Left renal pelvis (tissue), 4 donors: ENCODE measurements at places on chromosomes 3 and 15. TPM values are rescaled to one million over a fixed set of nuclear protein-coding genes. Genes with fewer than 3 reads are reported as not detected.

NPAP1 gene
- polyA plus RNA-seq, result 0.92 TPM

GRCh38 chr3:58693940-58694850 is 27.6 kb upstream of the FAM3D start:
- DNase-seq, result no peak

DNA sequence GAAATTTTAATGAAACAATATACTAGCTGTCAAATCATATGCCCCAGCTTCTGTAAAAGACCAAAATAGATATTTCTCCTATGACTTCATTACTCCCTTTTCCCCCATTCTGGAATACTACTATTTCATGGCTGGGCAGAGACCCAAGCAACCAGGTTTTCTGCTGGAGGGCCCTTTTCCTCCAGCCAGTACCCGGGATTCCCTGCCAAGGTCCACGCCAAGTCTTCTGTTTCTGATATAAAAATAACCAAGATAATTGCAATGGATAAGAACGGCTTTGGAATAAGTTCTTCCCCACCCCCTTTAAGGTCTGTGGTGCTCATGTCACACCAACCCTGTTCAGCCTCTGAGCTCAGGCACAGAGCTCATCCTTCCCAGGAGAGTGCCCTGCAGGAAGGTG is 17.2 kb upstream of the NMNAT3 start:
- no peak for DNase-seq

DNA sequence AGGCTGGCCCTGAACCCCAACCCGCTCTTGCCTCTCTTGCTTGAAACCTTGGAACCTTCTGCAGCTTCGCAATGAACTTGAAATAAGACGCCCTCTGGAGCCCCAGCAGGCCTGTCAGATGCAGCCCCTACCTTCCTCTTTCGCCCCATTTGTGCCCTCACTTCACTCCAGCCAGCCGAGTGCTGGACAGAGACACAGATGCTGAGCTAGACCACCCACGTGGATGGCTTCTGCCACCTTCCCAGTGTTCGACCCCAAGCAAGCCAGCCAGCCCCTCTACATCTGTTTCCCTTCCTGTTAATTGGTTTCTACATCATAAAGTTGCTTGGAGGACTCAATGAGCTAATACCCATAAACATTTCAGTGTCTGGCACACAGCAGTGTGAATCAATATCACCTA is 23.8 kb upstream of the SNRPA1 start:
- no peak for DNase-seq

CKMT1A gene
- polyA plus RNA-seq, result 1.6 TPM

FGD5 gene
- polyA plus RNA-seq, result 37.3 TPM

DNA sequence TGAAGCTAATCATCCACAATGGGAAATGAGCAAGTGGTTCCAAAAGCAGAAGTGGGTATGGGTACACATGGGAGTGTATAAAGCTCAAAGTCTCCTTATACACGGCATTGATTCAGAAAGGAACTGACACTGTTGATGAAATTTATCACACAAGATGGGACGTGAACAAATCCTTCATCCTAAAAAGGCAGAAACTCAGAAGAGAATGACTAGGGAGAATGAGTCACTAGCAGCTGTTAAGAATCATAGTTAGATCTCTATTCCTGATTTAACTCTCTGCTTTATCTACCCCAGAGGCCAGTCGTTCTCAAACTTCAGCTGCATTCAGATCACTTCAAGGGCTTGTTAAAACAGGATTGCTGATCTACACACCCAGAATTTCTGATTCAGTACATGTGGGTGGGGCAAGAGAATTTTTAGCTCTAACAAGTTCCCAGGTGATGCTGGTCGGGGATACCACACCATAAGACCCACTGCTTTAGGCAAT is 97.7 kb upstream of the PHLDB2 start:
- DNase-seq, result no peak

- DNase-seq, result no peak
These were observed 59.1 kb downstream of the FMN1 start for GRCh38 chr15:33135355-33135781.

A4GNT gene
- 0.64 TPM for polyA plus RNA-seq

DNA sequence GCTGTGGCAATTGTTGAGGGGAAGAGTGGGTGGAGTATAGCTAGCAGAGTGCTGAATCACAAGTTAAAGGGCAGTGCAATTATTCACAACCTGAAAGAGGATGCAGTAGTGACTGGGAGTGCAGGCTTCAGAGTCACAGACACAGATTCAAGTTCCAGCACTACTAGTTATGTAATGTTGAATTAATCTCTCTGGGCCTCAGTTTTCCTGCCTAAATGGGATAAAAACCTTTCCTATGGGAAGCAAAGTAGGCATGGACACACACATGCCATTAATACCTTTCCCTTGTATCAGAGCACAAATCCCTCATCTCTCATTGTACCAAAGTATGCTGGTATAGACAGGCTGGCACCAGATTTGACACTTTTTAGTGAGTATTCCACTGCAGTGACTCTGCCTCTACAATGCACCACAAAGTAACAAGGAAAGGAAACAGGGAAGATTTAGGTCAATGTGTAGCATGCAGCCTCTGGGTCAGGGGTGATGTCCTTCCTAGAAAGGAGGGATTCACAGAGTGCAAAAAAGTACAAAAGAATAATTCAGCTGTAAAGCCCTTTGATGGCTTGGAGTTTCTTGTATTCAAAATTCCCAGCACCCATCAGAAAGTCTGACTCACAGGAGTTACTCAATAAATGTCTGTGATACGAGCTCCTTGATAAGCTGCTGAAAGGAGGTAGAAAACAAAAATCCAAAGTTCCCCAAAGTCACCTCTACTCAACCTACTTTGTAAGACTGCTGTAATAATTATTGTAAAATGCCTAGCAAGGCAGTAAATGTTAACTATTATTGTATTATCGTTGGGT is 507.5 kb upstream of the TGFBR2 start:
- DNase-seq, result no peak
